ENCODE measurements at places on chromosomes 3 and 15.
A peak's percentile ranks its signal among the peaks of the same experiment; 100 is the strongest.

- DNase-seq, result peak; percentile 52
Measured at GRCh38 chr3:170356596-170357175, 829 bp upstream of the SKIL start.

GRCh38 chr15:96701443-96701842 is 370.9 kb downstream of the NR2F2 start:
- DNase-seq, result no peak

DNA sequence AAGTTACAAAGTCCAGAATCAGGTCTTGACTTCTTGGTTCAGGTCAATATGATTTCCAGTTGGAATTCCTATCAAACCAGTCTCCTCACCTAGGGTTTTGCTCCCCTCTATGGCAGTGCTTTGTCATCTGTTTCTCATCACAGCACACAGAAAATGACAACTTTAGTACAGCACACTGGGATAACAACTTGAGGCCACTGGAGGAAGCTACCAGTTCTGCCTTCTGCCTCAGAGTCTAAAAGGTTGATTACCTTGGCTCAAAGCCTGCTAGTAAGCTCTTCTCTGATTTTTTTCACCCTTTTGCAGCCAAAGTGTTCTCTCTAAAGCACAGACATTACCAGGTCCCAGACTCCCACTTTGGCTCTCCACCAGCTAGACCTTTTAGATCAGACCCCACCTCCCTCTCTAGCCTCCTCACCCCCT is 24.8 kb upstream of the TRIM59 start:
- DNase-seq, result no peak

DNA sequence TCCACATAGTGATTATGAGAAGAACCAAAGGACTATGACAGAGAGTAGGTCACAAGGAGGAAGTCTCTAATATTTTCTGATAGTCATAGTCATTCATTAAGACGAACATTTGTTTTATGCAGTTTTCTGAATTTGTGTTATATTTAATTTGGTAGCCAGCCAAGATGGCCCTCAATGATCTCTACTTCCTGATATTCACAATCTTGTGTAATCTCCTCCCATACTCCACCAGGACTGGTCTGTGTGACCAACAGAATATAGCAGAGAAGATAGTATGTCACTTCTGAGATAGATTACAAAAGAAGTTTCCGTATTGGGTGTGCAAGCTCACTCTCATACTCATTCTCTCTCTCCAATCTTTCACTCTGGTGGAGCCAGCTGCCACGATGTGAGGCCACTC is 30.8 kb downstream of the HLTF start:
- DNase-seq, result no peak
